ENCODE measurements at places on chromosomes 12 and 14.

- no peaks in the 10 kb centered on the region for H3K36me3 ChIP-seq
- no peak overlapping the region for H3K4me3 ChIP-seq
- no peak for DNase-seq
Measured at GRCh38 chr12:122943196-122943595, 23.1 kb downstream of the ABCB9 start.

DNA sequence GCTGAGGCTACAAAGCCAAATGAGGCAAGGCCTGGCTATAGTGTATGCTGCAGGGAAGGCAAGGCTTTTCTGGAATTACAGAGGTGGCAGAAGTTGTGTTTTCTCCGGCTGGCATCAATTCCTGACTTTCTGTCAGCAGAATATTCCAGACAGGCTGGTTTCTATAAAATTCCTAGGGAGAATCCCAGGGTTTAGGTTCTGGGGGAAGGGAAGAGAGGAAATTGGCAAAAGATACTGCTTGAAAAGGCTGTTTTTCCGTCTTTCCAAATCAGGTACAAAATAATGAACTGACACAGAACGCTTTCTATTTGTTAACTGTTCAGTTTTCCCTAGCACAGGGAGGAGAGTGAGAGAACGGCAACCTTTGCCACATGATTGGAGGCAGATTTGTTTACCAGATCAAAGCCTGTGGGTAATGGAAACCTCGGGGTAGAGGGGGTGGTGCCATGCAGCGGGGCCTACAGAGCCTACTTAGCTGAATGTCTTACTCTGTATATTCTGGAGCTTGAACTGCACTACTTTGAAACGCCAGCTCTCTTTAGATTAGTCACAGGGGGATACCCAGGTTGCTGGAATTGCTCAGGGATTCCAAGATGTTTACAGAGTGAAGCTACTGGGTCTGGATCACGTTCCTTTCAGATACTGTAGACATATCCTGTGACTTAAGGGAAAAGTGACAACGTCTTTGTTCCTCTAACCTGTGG lies 65.8 kb upstream of the DACT1 start:
- peak overlapping the region; percentile 93 for H3K27ac ChIP-seq
- H3K27me3 ChIP-seq: no peaks in the 10 kb centered on the region

- H3K27ac ChIP-seq: no peak overlapping the region
- H3K4me3 ChIP-seq: no peak overlapping the region
- no peaks in the 10 kb centered on the region for H3K27me3 ChIP-seq
- H3K36me3 ChIP-seq: no peaks in the 10 kb centered on the region
- no peak for DNase-seq
Measured at GRCh38 chr12:77686760-77687159, 143.9 kb upstream of the NAV3 start.

- peaks cover 4% of the 10 kb centered on the region for H3K4me1 ChIP-seq
- H3K27me3 ChIP-seq: no peaks in the 10 kb centered on the region
- DNase-seq: no peak
- peaks cover 2% of the 10 kb centered on the region for H3K36me3 ChIP-seq
- H3K27ac ChIP-seq: no peak overlapping the region
- no peak overlapping the region for H3K4me3 ChIP-seq
Measured at GRCh38 chr14:54459106-54459505, 17.9 kb upstream of the CNIH1 start.

- DNase-seq: no peak
- H3K36me3 ChIP-seq: no peaks in the 10 kb centered on the region
- H3K27me3 ChIP-seq: no peaks in the 10 kb centered on the region
- H3K27ac ChIP-seq: no peak overlapping the region
- H3K4me3 ChIP-seq: no peak overlapping the region
- H3K4me1 ChIP-seq: no peaks in the 10 kb centered on the region
Measured at GRCh38 chr14:93163564-93163963, 21.1 kb downstream of the MOAP1 start.

DNA sequence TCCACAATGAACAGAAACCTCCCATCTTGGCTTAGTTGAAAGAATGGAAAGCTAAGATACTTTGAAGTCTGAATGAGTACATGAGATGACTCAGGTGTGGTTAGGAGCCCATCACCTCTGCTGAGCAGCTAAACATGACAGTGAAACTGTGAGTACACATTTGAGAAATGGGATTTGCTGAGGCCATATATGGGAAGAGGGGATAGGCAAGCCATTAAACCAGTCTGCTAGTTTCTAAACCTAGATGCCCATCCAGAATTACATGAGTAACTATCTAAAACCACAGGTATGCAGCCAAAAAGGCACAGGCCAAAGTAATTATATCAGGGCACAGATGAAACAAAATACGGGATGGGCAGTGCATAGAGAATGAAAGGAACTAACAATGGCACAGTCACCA lies 41.2 kb downstream of the NKX2-1 start:
- peaks cover 18% of the 10 kb centered on the region for H3K4me1 ChIP-seq
- H3K36me3 ChIP-seq: no peaks in the 10 kb centered on the region
- no peak overlapping the region for H3K27ac ChIP-seq
- DNase-seq: peak; percentile 36
- H3K4me3 ChIP-seq: no peak overlapping the region
- H3K27me3 ChIP-seq: peaks cover 28% of the 10 kb centered on the region

DNA sequence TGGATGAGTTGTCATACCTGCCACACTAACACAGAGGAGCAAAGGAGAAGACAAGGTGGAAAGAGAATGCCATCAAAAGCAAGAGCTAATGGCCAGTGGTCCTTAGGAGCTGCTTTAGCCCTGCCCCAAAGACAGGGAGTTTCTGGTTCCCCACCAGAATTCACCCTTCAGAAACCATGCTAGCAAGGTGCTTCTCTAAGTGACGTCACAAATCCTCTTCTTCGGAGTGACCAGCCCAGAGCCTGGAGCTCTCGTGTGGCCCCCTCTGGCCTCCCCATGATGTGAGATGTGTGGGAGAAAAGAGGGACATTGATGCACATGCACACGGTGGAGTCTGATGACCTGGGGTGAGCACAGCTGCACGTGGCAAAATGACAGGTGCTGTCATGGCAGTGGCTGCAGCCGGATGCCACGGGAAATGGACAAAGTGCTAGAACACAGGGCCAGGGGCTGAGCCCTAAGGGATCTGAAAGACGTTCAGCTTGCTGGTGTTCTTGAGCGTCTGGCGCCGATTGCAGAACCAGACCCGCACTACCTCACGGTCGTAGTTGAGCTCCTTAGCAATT lies 16.9 kb upstream of the TFCP2 start:
- peaks cover 2% of the 10 kb centered on the region for H3K4me1 ChIP-seq
- H3K4me3 ChIP-seq: no peak overlapping the region
- H3K27ac ChIP-seq: no peak overlapping the region
